ENCODE measurements at places on chromosomes 1 and 21. TPM values are rescaled to one million over a fixed set of nuclear protein-coding genes. Genes with fewer than 3 reads are reported as not detected.

DNA sequence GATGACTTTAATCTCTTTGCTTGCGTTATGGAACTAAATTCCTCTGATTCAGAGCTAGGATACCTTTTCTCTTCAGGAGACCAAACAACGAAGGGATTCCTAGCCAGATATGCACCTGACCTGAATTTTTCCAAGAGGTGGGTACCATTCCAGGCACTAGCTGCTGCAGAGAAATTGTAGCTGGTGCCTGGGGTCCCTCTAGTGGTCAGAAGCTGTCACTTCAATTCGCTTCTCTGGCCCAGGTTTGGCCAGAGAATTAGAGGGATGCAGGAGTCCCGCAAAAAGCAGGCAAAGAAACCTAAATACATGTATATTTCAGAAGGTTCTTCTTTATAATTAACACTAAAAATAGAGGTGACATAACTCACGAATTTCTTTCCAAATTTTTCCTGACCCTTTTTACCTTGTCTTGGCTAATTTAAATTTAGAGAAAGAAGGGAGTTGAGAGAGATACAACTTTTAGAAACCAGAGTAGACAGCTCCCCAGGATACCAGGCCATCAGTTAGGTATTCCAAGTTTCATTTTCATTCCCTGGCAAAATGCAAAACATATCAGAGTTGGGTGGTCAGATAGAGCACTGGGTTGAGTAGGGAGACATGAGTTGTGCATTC lies 9.6 kb downstream of the ACKR1 start:
- DNase-seq: no peak

- no peak for DNase-seq
These were observed 305.1 kb downstream of the LTN1 start for GRCh38 chr21:28687586-28687985.

GRCh38 chr1:49106445-49106844 lies 329.8 kb upstream of the BEND5 start:
- no peak for DNase-seq

Gene HSF2BP
- total RNA-seq: not detected

Gene MLLT11
- 24.4 TPM for total RNA-seq

Gene KLHDC7A
- total RNA-seq: not detected
